ENCODE measurements at places on chromosomes 13 and 19.
A peak's percentile ranks its signal among the peaks of the same experiment; 100 is the strongest.

DNA sequence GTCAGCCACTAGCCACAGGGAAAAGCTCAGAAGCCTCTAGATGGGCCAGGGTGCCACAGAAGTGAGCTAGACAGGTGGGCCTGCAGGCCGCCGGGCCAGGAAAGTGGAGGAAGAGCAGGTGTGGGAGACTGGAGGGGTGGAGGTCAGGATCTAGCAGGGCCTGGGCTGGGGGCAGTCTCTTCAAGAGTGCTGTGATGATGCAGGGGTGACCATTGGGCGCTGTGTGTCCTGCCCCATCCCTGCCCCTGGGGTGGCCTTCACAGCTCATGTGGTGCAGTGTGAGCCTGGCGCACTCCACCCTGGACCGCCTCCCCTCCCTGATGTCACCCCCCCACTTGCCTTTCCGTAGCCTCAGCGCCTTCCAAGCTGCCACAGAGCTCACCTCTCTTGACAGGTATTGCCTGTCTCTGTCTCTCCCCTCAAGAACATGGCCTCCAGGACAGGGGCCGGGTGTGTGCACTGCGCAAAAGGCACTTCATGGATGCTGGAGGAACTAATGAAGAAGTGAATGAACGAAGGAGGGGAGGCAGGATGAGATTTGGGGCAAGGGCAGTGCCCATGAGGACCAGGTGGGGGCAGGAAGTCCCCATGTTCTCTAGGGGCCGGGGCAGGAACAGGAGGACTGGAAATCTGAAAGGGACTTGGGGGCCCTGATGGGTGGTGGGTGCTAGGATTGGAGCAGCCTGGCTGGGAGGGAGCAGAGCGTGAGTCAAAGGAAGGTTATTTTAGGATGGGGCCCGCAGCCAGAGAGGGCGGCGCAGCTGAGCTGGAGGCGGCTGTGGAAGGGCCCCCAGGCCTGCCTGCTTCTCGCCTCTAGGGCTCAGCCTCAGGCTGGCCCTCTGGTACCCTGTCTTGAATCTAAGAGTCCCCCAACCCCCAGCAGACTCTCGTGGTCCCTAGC is 6.6 kb downstream of the SSBP4 start:
- no peak for DNase-seq

DNA sequence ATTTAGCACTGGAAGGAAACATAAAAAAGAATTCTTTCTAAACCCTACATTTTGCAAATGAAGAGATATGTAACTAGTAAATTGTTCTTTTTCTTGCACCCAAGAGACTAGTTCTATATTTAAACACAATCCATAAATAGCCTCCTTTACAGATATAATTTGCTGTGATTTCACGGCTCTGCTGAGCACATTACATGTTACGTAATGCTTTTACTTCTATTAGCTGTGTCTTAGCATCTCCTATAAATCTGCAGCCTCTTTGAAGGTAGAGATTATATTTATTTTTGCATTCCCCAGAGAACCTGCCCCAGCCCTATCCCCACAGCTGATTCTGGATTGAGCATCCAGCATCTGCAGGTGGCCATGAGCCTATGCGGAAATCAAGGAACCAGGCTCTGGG is 32.2 kb downstream of the LACC1 start:
- no peak for DNase-seq

DNA sequence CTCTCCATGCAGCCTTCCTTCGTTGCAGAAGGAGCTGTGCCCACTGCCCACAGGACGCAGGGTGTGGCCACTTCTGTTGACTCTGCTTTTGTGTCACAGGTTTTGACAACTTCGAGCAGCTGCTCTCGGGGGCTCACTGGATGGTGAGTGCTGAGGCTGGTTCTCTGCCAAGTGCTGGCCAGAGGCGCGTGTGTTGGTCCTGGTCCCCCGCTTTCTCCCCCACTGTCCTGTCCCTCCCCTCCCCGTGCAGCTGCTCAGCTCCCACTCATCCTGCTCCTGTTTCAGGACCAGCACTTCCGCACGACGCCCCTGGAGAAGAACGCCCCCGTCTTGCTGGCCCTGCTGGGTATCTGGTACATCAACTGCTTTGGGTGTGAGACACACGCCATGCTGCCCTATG is 10.6 kb upstream of the PDCD2L start:
- DNase-seq, result no peak

DNA sequence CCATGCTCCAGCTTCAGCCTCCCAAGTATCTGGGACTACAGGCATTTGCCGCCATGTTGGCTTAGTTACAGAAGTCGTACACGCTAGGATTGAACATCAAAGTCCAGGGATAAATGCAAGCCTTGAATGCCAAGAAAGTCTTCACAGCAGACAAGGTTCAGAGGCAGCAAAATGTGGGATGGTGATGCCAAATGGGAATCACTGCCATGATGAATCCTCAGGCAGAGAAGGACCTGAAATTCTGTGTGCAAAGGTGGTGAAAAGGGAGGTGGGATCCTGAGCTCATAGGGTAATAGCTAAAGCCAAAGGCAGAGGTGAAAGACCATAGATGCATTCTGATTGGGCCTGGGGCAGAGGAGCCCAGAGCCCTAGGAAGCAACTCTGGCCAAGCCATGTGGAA is 79.3 kb upstream of the STK24 start:
- DNase-seq, result no peak

GRCh38 chr19:37905946-37906868 is at the start of gene WDR87:
Gene WDR87 (minus strand): TSS chr19:37906594. CDS start chr19:37898239, 8,355 bp downstream.
- peak; percentile 33 for DNase-seq

- no peak for DNase-seq
These were observed 21.7 kb upstream of the DOCK9 start for GRCh38 chr13:98999639-98999952.

GRCh38 chr19:814152-815078 is 7.3 kb downstream of the PLPPR3 start:
- DNase-seq, result no peak

DNA sequence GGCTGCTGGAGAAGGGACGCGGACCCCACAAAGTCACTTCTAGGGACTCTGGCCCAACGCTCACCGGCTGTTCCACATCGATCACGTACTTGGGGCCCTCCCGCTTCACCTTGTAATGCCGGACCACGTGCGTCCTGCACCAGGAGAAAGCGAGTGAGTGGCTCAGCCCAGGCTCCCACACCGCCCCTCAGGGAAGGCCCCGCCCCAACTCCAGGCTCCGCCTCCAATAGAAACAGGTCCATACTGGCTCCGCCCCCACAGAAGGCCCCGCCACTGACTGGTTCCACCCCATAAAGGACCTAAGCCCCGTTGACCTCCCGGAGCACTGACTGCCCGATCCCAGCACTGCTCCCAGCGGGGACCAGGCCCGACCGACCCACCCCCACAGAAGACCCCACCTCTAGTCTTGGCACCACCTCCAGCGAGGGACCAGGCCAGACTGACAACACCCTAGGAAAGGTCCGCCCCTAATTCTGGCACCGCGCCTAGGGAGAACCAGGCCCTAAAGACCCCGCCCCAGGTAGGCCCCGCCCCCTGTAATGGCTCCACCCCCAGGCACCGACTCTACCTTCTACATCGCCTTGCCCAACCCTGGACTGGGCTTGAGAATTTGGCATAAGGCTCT is 11.3 kb downstream of the STAP2 start:
- no peak for DNase-seq
